ENCODE measurements at places on chromosomes 2 and 18.

DNA sequence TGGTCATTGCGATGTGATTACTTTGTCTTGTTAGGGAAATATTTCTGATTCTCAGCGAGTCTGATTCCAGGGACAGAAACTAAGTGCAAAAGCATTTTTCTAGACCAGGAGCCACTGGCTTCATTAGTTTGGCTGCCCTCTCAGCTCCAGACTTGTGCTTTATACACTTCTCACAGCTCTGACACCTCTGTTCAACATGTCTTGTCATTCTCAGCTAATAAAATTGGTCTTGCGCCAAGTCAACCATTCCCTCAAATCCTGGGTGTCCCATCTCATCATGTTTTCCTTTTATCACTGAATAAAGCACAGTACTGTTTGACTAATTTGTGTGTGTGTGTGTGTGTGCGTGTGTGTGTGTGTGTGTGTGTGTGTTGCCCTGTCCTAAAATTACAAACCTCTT is 215.5 kb upstream of the EPHA4 start:
- no peak for DNase-seq

GRCh38 chr2:121475811-121476571 is 54.7 kb upstream of the RNU4ATAC start:
- DNase-seq: no peak

DNA sequence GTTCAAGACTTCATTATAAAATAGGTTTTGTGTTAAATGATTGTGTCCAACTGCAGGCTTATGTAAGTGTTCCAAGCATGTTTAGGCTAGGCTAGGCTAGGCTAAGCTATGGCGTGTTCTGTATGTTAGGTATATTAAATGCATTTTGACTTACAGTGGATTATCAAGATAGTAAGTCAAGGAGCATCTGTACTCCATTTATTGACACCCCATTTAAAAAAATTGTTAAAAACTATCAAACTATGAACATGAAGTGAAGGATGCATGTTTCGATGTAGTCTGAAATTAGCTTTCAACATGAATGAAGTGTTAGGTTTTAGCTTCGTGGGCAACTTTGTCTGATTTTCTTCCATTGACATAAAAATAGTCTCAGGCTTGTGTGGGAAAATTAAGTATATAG is 290.5 kb downstream of the PARD3B start:
- DNase-seq: no peak

DNA sequence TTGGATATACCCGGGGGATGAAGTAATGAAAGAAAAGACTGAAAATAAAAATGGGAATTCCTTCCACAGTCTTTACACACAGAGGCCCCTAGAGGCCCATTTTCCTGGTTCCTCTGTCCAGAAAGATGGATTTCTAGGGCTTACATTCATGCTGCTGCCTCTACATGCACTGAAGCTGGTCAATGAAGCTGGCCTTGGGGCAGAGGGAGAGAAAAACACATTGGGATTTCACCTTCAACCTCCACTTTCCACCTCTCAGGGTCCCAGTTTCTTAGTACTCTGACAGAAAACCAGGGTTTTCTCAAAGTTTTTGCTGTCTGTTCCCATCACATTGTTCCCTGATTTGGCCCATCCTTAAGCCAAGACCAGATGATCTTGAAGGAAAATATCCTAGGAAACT is 154.6 kb upstream of the ZSWIM2 start:
- no peak for DNase-seq

DNA sequence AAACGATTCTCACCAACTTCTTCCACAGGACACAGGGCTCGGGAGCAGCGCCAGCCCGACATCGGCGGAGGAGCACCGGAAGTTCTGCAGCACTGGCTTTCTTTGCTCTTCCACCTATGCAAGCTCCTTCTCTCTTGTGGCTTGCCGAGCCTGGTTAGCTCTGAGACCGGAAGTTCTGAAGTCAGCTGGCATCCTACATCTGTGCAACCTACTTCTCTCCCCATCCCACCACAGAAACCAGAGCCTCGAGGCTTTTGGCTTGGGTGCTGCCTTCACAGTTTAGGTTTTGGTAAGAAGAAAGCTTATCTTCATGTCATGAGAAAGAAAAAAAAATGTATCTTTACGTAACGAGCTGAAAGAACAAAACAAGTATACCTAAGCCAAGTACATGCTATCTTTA is 111.7 kb downstream of the ANKRD44 start:
- no peak for DNase-seq

GRCh38 chr2:113734185-113734584 is 22.3 kb downstream of the SLC35F5 start:
- no peak for DNase-seq

- DNase-seq: no peak
Measured at GRCh38 chr2:47070920-47071824, 83.9 kb downstream of the STPG4 start.

DNA sequence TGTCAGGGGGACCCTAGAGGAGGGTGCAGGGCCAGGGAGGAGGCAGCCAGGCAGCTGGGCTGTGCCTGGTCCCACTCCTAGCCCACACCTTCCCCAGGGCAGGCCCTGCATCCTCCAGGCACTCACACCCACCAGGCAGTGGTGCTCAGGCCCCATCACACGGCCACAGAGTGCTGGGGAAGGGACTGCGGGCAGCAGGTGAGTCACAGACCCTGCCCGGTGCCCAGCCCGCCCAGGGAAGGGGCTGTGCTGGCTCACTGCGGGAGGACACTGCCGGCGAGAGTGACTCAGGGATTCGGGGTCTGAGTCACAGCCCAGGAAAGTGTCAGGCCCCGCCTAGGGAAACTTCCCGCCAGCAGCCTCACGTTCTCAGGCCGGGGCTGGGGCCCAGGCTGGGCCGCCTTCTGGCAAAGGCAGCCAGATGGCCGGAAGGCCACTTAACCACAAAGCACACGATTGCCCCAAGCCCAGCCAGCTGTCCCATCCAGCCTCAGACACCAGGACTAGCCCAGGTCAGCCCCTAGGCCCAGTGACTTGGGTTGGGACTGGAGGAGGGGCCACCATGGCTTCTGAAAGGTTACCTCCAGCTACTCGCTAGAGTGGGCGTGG is 42.2 kb downstream of the BIN1 start:
- DNase-seq: no peak

GRCh38 chr18:58887613-58887963 is 22.9 kb downstream of the ZNF532 start:
- DNase-seq: no peak

GRCh38 chr2:199370150-199370780 is 87.5 kb downstream of the SATB2 start:
- no peak for DNase-seq

DNA sequence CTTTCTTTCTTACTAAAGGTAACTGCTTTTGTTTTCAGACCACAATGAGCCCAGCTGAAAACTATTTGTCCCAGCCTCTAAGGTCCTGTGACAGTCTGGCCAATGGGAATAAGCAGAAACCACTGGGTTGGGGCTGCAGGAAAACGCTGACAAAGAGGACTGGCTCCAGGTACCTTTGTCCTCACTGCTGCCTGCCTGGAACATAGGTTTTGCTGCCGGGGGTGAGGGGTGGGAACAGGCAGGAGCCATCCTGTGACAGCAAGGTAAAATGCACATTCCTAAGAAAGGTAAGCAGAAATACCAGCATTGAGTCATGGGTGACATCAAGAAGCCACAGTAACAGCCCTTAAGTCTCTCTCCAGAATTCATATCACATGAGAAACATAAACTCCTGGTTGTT is 21.6 kb downstream of the PTPN2 start:
- DNase-seq: peak; percentile 31

- DNase-seq: peak; percentile 24
Measured at GRCh38 chr2:28233164-28233676, 159.4 kb upstream of the FOSL2 start.

DNA sequence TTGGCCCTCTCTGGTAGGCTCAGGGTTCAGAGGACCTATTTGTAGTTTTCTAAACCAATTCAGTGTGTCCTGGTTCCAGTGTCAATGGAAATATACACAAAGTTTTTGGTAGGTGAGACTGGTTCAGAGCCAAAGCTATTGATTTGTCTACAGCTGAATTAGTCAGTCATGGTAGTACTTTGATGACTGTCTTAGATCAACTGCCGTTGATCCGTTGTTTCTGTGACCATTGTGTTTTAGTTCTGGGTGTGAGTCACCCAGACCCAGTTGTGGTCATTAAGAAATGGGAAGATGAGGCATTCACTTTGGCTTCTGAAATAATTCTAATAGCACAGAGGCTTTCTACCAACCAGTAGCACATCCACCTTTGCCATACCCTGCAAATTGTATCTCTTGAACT is 16.0 kb upstream of the RPE start:
- DNase-seq: no peak

- no peak for DNase-seq
Measured at GRCh38 chr2:53998834-53999233, 28.0 kb upstream of the PSME4 start.

- no peak for DNase-seq
Measured at GRCh38 chr2:85457877-85458316, 39.4 kb downstream of the SH2D6 start.

DNA sequence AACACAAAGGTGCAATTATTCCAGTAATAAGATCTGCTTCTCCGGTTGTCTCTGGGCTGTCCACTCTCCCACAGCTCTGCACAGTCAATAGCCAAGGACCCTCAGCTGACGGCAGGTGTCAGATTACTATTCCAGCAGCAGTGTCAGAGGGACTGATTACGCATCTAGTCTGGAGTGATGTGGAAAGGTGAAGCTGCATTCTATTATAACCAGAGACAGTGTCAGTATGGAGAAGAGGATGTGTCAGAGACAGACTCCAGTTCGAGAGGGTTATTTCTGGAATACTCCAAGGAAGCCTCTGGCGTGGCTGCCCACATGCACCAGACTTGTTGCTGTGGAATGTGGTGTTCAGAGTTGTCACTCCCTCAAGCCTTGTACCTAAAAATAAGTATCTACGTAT is 163.6 kb upstream of the TMEM200C start:
- peak; percentile 82 for DNase-seq

GRCh38 chr18:2529154-2529553 is 42.2 kb downstream of the METTL4 start:
- no peak for DNase-seq

GRCh38 chr2:121182520-121182919 is 102.5 kb downstream of the TFCP2L1 start:
- DNase-seq: no peak
